ENCODE measurements at places on chromosomes 2 and 18.

DNA sequence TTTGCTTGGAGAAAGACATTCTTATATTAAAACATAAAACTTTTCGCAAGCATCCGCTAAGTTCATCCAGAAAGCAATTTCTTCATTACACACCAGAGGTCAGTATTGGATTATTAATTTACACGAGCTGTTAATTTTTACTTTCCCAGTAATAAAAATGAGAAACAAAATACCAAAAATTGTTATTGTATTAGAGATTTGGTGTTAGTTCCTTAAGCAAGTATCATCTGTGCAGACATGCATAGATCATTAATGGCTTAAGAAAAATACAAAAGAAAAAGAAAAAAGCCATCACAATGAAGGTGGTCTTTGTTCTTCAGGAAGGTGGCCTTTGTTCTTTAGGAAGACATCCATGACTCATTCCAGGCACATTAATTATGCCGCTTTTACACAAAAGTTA lies 53.6 kb upstream of the HNMT start:
- no peak for DNase-seq

- DNase-seq: peak; percentile 46
These were observed 415.0 kb upstream of the NRP2 start for GRCh38 chr2:205267323-205267722.

GRCh38 chr2:44826601-44827000 lies 114.9 kb upstream of the SIX3 start:
- no peak for DNase-seq

- DNase-seq: no peak
These were observed 79.7 kb downstream of the EMILIN2 start for GRCh38 chr18:2926528-2926927.

DNA sequence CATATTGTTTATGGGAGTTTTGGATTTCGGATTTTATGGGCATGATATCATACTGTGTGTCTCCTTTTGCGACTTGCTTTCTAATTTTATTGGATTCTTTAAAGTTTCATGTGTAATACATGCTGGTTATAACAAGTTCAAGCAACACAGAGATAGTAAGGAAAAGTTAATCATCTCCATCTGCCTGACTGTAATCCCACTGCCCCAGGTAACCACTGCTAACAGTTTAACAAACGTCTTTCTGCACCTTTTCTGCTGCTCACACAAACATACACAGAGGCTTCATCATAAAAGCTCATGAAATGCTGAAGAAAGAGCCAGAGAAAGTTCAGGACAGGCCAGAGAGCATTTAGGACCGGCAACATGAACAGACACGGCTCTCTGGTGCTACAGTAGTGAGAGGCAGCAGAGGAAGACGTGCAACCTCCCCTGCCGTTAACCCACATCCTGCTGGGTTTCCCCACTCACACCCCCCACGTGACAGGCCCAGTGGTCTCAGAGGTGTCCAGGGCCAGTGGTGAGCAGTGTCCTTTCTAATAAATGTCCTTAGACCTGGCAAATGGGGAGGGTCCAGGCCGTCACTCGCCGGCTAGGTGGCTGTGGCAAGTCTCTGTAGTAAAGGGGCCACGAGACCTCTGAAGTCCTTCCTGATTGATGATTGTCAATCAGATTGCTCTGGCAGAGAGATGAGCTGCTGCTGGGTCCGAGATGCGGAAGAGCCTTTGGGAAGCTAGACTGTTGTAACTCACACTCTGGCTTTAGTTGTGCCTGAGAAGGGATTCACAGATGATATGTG lies 43.0 kb upstream of the SLC1A4 start:
- DNase-seq: no peak

DNA sequence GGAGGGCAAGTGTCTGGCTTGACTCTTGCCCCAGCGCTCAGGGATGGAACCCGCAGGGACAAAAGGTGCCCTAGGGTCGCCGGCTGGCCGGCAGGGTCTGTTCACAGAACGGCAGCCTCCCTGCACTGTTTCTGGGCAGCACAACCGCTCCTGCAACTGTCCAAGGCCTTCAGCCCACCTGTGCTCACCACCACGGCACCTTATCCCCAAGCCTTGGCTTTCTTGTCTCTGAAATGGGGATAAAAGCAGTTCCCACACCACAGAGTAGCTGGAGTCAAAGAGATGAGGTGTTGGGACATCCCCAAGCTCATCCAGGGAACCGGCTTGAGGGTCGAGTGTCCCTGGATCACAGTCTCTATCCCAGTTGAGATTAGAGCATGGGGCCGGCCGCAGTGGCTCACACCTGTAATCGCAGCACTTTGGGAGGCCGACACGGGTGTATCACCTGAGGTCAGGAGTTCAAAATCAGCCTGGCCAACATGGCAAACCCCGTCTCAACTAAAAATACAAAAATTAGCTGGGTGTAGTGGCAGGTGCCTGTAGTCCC lies 4.7 kb downstream of the SNORC start:
- DNase-seq: no peak

GRCh38 chr2:34985474-34985873 lies 1370.1 kb upstream of the CRIM1 start:
- no peak for DNase-seq

DNA sequence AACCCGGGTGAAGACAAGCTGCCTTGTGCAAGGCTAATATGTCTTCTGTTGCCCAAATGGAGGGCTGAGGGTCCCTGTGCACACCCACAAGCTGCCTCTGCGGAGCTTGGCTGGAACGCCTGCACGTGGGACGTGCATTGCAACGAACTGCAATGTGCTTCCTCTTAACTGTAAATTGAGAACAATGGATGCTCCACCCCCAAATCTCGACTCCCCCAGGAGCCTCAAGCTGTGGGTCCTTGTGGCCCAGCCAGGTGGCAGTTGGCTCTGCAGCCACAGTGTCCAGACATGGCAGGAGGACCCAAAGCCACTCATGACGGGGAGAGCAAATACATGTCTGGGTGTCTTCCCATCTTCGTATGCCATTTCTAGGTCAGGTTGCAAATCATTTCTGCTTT lies 90.1 kb downstream of the TWIST2 start:
- DNase-seq: no peak

DNA sequence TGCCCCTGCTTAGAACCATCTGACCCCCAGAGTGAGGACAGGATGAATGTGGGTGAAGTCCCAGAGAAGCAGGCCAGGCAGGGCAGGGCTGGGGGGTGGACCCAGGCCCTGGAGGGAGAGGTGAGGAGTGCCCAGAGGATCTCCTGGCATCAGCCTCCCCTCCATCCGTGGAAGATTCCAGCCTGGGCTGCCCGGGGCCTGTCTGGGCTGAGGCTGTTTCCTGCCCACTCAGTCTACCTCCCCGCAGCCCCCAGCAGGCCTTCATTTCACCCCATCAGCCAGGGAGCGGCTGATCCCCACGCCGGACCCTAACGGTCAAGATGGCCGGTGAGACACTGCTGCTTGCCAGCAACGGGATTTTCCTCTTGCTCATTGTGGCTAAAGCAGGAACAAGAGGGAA lies 35.3 kb upstream of the OTOF start:
- DNase-seq: no peak

- peak; percentile 78 for DNase-seq
These were observed 530.2 kb downstream of the DCC start for GRCh38 chr18:52869942-52870907.

DNA sequence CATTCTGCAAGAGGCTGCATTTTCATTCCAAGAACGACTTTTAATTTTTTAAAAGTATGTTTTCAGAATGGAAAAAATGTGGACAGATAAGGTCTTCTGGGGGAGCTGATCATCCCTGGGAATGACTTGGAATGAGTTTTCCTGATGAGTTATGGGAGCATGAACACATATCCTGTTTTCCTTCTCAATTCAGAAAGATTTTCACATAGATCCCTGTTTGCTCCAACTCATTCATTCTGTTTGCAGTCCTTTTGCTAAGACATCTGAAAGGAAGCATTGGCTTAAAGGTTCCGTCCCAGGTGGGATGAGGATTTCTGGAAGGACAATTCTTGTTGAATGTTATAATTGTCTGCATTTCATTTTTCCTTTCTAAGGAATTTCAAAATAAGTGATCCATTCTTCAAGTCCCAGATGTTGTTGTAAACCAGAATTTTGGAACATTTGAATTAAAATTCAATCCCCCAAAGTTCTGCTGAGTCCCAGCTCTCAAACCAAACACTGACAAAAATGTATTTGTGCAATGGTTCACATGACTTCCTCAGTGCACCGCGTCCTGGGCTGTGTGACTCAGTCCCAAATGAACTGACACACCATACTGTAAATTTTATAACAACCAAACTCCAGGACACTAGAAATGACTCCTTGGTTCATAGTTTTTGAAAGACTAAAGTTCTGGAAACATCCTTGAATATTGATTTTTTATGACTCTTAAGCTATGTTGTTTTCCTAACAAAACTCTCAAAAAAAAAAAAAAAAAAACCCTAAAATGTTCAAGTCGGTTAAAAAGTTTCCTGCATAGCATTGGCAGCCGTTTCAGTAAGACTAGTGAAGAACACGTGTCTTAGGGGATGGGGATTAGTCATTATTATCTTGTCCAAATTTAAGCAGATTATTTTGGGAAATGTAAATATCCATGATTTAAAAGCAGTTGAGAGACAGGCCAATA lies 281.8 kb upstream of the TCF4 start:
- DNase-seq: no peak

GRCh38 chr18:62877411-62878221 lies 162.3 kb downstream of the PHLPP1 start:
- DNase-seq: peak; percentile 72

- DNase-seq: peak; percentile 93
These were observed 11.9 kb upstream of the MLPH start for GRCh38 chr2:237474931-237475703.

DNA sequence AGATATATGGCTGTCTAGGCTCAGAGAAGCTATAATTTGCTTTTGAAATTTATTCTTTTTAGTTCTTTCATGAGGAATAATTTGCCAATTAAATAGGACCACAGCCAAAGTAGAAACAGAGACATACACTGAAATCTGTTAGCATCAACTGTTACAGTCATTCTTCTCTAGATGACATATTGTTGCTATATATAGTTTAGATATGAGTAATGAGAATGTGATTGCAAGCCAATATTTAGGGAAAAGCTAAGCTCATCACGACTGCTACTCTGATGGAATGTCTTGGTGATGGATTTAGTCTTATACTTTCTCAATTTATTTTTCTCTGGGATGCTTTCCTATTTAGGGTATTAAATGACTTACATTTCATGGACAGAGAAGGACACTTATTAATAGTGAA lies 259.1 kb downstream of the LNPK start:
- DNase-seq: no peak

GRCh38 chr18:79530821-79531220 lies 135.1 kb downstream of the NFATC1 start:
- DNase-seq: no peak

GRCh38 chr2:15271941-15272542 lies 289.1 kb downstream of the NBAS start:
- no peak for DNase-seq

GRCh38 chr18:8507361-8507760 lies 101.9 kb upstream of the RAB12 start:
- DNase-seq: no peak

GRCh38 chr2:44441200-44441599 lies 79.5 kb downstream of the CAMKMT start:
- DNase-seq: no peak
